ENCODE measurements at places on chromosomes 3 and 15.

GRCh38 chr3:61828184-61828874 lies 267.0 kb downstream of the PTPRG start:
- DNase-seq, result no peak

DNA sequence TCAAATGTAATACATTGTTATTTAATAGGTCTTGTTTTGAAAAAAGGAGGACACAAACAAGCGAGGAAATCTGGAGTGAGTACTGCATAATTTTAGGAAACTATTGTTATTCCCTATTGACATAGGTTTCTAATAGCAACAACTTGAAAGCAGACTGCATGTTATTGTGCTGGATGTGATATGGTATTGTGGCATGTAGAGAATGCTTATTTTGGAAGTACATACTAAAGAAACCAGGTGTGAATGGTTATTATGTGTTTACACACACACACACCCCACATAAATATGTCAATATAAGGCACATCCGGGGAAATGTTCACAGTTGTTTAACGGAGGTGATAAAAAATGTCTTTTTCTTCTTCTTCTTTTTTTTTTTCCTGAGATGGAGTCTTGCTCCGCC lies 5.9 kb upstream of the MORF4L1 start:
- DNase-seq, result no peak

DNA sequence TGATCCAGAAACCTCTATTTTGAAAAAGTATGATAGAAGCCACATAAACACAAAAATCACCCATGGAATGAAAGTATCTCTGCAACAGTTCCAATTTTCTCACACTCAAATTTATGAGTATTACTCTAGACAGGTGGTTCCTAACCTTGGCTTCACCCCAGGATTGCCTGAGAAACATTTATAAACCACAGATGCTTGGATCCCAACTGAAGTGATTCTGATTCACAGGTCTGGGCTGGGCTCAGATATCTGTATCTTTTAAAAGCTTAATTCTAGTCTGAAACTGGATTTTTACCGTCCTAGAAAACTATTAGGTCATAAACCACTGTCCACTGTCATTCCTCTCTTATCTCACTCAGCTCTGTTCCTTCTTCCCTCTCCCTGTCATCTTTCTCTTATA lies 7.4 kb upstream of the SST start:
- DNase-seq, result no peak

GRCh38 chr3:43905157-43905556 lies 214.4 kb downstream of the ABHD5 start:
- DNase-seq, result no peak

DNA sequence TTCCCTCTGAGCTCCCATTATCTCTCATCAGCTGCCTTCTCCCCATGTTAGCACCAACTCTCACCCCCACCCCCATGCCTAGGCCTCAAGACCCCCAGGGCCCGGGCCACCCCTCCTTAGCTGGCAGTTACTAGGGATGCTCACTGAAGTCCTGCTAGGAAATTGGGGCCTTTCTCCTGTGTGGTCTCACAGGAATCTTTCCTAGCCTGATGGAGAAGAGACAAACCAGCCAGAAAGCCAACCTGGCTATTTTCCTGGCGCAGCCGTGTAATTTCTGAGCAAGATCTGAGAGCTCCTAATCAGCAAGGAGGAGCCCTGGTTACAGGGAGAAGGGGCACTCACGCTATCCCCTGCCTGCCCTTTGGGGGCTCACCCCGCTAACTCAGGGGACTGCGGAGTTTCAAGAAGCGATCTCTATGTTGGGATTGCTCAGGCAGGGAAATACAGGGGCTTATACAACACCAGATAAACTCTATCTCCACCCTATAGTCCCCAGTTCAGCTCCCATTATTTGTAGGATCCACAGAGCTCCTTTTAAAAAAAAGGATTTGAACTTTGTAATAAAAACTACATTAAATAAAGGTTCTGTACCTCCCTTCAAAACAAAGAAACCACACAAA lies 25.2 kb downstream of the NR2F2 start:
- no peak for DNase-seq

DNA sequence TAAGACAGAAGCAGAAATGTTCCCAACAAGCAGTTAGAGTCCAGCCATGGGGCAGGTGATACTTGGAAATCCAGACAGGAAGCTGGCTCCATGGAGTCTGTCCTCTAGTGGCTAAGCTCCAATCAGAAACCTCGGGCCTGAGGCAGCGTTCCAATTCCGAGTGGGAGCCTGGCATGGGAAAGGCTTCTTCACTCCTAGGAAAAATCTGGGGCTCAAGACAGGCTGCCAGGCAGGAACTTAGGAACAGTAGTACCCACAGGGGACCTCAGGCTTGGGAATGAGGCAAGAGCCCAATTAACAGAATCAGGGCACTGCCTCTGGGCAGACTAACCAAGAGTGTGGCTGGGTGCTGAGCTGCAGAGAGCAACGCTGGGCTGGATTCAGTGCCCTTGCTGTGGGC lies 6.2 kb upstream of the ATP13A4 start:
- DNase-seq, result no peak

DNA sequence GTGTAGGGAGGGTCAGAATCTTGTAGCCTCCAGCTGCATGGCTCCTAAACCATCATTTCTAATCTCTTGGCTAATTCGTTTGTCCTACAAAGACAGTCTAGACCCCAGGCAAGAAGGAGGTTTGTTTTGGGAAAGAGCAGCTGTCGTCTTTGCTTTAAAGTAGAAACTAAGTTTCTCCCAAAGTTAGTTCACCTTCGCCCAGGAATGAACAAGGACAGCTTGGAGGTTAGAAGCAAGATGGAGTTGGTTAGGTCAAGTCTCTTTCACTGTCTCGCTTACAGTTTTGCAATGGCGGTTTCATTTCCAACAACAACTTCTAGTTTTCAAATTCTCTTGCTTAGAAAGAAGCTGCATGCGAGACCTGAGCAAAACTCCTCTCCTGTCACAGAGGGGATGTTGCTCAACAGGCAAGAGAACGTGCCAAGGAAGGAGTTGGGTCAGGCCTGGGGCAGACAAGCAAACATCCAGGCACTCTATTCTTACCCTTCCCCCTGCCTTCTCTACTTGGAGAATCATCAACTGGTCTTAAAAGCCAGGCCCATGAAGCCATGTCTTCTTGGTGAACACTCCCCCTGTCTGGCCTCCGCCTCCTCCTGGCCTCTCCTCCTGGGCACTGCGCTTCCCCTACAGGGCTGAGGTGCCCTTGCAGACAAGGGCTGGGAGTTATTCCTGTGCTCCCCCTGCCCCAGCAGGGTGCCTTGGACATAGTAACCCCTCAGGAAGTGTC lies 57.6 kb downstream of the TMEM44 start:
- no peak for DNase-seq

DNA sequence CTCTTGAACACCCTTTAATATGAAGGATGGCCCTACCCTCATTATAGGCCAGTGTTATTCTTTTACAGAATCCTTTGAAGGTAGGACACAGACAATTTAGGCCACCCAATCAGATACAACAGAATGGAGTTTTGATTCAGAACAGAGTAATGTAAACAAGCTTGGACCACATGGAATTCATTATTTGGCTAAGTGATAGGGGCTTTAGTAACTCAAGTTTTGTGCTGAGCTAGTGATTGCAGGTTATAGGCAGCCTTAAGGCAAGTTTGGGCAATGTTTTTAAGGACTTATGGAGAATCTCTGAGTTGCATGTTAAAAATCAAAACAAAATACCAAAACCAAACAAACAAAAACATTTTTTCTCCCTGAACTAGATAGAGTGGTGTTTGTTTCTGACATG lies 312.1 kb upstream of the ROBO1 start:
- DNase-seq, result no peak

GRCh38 chr3:126313580-126314304 lies 43.5 kb downstream of the KLF15 start:
- DNase-seq, result no peak

DNA sequence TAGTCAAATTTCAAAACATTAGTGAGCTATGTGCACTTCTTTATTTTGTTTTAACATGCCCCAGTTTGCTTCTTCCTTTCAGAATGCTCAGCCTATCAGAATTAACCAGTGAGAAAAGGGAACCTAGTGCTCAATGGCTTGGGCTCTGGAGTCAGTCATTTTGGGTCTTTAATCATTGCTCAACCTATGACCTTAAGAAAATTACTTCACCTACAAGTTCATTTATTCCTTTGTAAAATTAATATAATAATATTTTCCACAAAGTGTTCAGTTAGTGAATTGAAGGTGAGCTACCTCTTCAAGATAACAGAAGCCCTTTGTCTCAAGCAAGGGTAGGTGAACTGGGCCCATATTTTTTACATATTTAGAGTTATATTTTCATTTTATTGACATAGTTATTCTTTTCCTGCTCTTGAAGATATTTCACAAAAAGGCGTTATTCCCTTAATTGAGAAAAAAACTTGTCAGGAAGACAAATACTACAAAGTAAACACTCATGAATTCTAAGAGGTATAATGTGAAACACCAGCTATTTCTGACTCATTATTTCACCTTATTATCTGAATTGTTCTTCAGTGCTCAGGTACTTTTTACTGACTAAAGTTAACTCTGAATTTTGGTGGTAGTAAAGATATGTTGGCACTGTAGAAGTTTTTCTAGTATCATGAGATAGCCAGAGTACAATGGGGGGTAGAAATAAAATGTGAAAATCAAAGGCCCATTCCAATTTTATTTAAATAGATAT lies 415.5 kb downstream of the NAALADL2 start:
- no peak for DNase-seq

- DNase-seq, result no peak
Observed at GRCh38 chr3:128496019-128496601, 3.1 kb upstream of the GATA2 start.

DNA sequence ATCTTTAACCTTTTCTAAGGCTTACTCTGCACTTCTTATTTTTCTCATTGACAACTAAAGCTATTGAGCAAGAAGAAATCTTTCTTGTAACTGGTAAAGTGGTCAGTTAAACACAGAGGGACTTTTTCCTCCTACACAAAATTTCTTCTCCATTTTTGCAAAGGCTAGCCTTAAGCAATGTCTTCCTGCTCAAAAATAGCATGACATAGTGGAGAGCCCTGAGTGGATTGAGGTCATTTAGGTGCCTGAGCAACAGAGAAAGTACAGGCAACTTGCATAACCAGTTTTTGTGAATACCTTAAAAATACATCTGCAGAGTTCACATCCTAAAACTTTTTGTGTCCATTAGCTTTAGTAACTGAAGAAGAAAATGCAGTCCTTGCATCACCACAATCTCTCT lies 144.7 kb upstream of the TTC14 start:
- DNase-seq, result no peak

DNA sequence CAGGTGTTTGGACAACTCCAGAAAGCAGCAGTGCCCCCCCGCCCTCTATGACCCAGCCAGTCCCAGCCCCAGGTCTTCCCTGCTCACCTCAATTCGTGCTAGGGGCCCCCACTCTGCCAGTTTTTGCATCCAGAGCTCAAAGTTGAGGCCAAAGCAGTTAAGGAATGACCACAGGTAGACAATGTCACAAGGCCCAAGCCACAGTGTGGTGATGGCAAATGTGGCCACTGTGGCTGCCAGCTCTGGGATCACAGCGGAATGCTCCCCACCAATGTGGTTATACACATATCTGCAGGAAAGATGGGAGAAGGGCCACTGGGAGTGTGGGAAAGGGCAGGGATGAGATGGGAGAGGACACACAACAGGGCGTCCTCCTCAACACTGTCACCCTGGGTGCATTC lies 8.2 kb downstream of the KLHL40 start:
- DNase-seq, result no peak

DNA sequence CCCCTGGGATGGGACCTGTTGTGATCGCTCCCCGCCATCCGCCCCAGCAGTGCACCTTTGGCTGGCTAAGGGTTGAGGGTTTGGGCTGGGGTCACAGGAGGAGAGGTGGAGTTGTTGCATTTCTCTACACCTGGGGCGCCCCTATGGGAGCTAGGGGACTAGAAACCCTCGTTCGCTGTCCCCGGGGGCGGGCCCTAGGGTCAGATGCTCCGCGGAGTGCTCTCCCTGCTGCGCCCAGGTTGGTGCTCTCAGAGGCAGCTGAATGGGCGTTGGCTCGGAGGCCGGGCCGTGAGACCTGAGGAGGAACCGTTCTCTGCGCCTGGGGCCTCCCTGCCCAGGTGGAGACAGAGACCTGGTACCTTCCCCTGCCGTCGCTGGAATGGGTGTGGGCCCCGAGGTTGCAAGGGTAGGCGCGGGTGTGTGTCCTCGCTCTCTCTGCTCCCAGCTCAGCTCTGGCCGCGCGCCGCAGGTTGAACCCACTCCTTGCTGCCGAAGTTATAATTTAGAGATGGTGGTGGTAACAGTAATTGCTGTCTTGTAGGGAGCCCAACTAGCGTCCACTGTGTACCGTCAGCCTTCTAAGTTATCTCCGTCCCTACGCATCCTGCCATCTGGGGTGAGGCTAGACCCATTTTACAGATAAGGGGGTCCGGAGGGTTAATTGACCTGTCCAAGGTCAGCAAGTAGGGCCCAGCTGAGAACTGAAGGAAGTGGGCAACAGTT lies 965 bp downstream of the FLNB start:
- DNase-seq, result peak; percentile 48

DNA sequence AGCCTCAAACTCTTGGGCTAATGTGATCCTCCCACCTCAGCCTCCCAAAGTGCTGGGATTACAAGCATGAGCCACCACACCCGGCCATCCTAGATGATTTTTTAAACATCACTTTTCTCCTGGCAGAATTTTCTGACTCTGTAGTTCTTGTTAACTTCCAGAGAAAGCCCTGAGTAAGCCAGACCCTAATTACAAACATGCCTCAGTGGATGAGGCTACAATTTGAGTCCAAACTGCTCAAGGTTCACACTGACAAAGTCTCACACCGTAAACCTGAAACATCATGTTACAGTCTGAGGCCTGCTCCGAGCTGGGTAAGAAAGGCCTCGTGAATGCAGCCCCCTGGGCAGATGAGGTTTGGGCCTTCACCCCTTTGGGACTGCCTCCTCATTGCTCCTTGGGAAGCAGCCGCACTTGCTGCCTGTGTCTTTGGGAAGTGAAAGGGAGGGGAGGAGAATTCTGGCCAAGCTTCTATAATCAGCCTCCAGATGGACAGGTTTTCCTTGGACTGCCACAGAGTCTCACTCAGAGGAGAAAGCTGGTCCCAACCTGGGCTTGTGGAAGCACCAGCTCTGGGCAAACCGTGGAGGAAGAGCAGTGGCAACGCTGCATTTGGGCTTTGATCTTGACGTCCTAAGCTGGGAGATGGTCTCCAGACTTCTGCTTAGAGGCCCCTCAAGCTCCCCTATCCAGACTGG lies 46.0 kb downstream of the CA12 start:
- no peak for DNase-seq

DNA sequence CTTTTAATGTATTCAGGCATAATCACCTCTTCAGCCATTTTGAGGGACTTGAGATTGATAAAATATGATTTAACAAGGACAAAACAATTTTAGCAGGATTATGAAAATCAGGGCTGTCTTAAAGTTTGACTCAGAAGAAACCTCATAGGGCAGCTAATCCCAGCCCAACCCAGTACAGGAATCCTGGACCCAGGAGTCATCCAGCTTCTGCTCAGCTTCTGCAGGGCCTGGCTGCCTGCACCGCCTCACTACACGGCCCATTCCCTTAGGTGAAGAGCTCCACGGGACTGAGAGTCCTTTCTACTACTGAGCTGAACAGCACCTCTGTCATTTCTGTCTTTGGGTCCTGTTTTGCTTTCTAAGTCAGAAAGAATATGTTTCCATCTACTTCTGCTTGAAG lies 37.5 kb downstream of the ARHGAP31 start:
- DNase-seq, result no peak
